ENCODE measurements at places on chromosomes 7 and 10.

- no peak for DNase-seq
Observed at GRCh38 chr10:98326621-98327027, 58.6 kb upstream of the LOXL4 start.

GRCh38 chr7:37495574-37496184 lies 47.0 kb upstream of the ELMO1 start:
- DNase-seq, result no peak

DNA sequence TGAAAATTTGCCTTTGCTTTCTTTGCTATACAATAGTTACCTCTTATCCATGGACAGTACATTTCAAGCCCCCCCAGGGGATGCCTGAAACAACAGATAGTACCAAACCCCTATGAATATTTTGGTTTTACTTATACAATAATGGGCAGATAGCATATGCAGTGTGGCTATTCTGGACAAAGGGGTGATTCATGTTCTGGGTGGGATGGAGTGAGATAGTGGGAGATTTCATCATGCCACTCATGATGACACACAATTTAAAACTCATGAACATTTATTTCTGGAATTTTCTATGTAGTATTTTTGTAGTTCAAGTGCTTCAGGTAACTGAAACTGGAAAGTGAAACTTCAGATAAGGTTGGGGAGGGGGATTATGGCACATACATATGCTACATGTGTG lies 12.0 kb downstream of the STARD3NL start:
- DNase-seq, result no peak

DNA sequence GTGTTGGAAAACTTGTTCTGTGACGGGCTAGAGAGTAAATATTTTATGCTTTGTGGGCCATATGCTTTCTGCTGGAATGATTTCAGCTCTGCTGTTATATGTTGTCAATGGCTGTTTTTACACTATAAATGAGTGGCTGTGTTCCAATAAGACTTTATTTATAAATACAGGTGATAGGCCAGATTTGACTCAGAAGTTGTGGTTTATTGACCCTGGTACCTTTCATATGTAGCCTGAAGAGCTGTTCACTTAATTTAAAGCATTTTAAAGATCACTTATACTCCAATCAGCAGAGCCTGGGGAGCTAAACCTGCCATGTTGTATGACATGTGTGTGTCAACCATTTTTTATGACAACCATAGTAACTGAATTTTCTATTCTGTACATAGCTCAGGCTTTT lies 9.1 kb upstream of the SSBP1 start:
- DNase-seq, result no peak

DNA sequence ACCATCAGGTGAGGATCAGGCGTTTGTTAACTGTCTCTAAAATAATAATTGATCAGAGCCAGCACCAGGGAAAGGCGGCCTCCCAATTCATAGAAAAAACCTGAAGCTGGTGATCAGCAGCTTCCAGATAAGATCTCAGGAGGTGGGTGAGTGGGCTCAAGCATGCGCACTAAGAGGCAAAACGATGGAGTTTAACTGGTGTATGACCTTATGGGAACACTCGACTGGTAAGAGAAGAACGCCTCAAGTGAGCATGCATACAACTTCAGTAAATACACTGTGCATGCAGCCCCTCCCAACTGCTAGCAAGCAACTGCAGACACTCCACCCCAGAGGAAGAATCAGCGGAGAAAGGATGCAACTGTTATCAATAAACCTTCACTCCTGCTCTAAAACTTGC lies 18.1 kb downstream of the RAPGEF5 start:
- no peak for DNase-seq

DNA sequence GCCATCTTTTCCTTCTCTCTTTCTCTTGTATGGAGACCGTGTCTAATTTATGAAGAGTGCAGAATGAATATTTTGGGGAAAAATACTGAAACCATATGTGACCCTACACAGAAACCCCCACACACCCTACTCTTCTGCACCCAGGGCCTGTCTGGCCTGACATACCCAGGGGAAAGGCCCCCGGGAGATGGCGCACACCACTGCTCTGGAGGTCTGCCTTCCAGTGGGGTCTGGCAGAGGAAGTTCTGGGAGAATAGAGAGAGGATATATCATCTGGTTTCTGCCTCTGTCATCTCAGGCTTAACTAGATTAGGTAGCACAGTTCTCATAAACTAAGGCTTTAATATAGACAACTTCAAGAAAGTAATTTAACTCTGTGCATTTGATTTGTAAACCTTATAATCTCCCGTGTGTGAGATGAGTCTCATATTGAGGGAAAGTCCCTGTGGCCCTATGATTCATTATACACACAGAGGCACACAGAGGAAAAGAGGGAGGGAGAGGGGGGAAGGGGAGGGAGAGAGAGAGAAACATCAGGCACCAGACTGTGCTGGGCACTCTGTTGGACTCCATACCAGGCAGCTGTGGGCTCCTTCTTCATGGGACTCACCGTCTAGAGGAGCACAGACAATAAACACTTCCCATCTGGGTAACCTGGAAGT lies 123.3 kb downstream of the AOAH start:
- no peak for DNase-seq

DNA sequence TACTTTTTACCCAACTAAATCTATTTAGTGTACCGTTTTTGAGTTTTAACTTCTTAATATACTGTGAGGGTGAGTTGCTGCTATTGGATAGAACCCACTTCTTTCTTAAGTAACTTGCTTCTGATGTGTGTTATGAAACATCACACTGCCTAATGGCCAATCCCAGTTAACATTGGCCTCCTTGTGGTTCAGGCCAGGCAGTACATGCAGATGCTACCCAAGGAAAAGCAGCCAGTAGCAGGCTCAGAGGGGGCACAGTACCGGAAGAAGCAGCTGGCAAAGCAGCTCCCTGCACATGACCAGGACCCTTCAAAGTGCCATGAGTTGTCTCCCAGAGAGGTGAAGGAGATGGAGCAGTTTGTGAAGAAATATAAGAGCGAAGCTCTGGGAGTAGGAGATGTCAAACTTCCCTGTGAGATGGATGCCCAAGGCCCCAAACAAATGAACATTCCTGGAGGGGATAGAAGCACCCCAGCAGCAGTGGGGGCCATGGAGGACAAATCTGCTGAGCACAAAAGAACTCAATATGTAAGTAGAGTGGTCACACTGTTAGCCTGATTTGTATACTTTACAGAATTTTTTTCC lies 39.7 kb downstream of the TES start:
- DNase-seq, result no peak

DNA sequence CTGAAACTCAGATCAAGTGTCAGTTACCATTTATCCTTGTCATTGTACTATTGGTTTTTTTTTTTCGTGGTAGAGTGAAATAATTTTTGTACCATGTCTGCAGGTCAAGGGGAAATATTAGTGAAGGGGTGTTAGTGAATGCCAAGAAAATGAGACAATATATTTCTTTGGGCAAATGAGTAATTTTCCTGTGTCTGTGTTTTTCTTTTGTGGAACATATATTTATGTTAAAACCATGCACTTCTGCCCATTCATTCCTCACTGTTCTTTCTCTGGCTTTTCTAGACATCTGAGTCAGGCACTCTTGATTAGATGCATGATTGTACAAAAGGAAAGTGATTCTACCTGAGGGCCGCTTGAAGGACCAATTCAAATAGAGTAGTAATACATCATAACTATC lies 161.6 kb downstream of the BICC1 start:
- DNase-seq, result no peak

DNA sequence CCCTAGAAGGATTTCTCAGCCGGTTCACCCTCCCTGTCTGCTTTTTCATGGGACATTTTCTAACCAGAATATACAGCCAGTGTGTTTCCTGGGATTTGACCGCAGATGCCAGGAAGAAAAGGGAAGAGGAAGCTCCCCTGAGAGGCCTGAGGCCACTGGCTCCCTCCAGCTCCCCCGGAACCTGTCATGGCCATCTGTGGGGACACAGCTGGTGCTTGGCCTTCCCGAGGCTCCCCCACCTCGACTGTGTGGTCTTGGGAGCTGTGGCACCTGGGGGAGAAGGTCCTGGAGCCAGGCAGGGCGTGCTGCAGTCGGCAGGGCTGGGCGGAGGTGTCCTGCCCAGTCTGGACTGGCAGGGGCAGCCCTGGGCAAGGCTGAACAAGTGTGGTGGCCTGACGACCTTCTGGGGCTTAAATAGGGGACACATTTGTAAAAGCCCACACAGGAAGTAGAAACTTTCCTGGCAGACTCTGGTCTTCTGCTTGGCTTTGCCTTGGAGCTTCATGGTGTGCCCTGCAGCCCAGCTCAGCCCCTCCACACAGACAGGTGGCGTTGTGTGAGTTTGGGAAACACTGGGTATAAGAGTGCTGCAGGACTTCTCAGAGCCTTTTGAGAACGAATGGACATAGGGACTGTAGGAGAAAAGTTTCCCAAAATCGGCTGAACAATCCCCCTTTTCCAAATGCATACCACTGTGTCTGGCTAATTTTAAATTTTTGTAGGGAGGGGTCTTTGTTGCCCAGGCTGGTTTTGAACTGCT lies 6.8 kb downstream of the BRI3 start:
- no peak for DNase-seq

GRCh38 chr7:117202511-117202910 lies 120.3 kb downstream of the WNT2 start:
- DNase-seq, result no peak

- DNase-seq, result no peak
Observed at GRCh38 chr7:123975084-123975483, 50.0 kb downstream of the SPAM1 start.

DNA sequence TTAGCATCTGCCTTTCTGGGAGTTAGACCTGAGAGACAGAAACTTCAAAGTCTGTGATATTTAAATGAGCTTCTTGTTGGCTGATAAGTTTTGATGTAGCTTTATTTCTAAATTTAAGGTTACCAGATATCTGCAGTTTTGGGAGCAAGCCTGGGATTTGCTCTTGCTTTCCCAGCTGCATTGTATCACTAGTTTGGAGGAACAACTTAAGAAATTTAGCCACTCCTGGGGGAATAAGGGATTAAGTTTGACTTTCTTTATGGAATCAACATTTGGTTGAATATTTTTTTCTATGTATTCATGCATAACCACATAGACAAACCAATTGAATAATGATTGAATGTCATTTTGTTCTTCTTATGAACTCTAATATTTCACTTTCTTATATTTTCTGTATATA lies 178.6 kb downstream of the POLR1F start:
- no peak for DNase-seq

DNA sequence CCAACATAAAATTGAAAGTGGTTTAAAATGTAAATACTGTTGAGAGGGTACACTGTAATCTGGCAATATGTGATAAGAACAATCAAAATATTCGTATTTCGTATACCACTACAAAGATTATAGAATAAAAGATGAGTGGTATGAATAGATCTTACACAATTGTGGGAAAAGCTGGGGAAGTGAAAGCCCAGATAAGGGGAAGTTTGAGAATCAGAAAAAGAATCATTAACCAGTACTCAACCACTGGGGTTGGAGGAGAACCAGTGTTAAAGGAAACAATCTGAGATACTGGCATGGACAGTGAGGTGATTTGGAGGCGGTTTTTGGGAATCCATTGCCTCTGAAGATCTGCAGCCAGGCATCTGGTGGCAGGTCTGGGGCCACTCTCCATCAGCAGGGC lies 59.7 kb upstream of the CDK14 start:
- DNase-seq, result no peak

DNA sequence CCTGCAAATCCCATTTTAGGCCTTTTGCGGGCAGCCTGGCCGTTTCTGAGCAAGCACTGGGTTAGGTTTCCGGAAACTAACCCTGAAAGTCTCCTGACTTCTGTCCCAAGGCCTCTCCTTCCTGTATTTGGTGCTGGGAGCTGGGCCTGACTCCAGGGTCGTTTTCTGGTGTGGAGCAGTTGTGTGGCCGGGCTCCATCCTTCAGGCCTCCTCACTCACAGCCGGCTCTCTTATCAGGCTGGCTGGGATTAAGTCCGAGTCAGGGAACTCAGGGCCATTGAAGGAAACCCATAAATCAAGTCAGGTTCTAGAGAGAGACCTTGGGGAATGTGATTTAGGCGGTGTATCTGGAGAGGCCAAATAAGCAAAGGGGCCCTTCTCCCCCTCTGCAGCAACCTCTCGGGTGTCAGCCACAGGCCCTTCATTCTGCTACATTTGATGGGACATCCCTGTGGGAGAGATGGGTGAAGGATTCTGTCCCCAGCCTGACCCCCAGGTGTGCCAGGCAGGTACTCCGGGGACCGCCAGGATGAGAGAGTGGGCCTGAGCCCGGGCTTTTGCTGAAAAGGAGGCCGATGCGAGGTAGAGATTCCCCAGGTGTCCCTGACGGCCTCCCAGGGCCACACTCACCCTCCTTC lies 3.3 kb downstream of the GATA3 start:
- no peak for DNase-seq

- no peak for DNase-seq
Observed at GRCh38 chr10:61978965-61979364, 77.5 kb downstream of the ARID5B start.

GRCh38 chr10:130500261-130501000 lies 364.2 kb downstream of the GLRX3 start:
- DNase-seq, result no peak

- DNase-seq, result no peak
Observed at GRCh38 chr7:5774790-5775189, 6.7 kb downstream of the RNF216 start.

GRCh38 chr7:55113760-55114540 lies 95.1 kb downstream of the EGFR start:
- no peak for DNase-seq

DNA sequence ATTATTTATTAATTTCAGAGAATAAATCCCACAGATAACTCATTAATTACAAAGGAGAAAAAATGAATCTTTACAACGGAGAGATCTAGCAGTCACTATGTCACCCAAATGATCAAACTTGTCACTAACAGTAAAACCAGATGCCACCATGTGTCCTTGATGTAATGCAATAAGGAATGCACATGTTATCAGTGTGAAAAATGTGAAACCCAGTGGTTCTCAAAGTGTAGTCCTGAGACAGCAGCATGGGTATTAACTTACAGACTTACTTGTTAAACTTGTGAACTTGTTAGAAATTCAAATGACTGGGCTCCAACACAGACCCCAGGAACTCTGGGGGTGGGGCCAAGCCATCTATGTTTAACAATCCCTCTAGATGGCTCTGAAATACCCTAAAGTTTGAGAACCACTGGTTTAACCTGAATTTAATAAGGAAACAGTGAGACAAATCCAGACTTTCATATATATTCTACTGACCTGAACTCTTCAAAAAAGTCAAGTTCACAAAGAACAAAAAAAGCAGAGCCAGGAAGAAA lies 77.4 kb downstream of the RNLS start:
- DNase-seq, result no peak

DNA sequence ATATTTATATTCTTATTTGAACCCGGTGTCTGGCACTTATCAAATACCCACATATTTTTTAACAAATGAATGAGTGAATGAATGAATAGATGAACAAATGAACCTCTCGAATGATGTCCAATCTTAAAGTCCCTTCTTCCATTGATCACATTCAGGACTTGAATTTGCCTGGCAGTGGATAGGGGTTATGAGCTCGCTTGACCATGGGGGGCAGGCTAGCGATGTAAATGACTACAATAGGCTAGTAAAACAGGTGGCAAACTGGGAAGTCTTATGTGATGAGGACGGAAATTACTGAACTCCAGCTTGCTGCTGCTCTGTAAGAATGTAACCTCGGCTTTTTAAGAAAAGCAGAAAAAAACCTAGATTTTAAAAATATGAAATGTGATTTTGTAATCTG lies 247.7 kb upstream of the DKK1 start:
- no peak for DNase-seq
